ENCODE measurements at places on chromosomes 7 and 10.

GRCh38 chr10:97715259-97715874, 1.8 kb downstream of the MARVELD1 start:
- no peak for DNase-seq

- no peak for DNase-seq
Measured at GRCh38 chr10:89055159-89055558, 64.6 kb downstream of the FAS start.

GRCh38 chr10:21637795-21638194, 103.8 kb downstream of the MLLT10 start:
- no peak for DNase-seq

DNA sequence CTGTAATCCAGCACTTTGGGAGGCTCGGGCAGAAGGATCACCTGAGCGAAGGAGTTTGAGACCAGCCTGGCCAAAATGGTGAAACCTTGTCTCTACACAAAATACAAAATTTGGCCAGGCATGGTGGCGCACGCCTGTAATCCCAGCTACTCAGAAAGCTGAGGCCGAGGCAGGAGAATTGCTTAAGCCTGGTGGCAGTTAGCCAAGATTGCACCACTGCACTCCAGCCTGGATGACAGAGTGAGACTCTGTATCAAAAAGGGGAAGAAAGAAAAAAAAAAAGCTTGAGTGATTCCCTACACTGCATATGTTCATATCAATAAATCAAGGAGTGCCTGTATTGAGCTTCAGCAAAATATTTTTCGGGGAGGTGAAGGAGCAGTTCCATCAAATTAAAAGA, 45.8 kb upstream of the SRRM3 start:
- DNase-seq = peak; percentile 93

GRCh38 chr7:155227788-155228458, 69.8 kb upstream of the INSIG1 start:
- DNase-seq = no peak

DNA sequence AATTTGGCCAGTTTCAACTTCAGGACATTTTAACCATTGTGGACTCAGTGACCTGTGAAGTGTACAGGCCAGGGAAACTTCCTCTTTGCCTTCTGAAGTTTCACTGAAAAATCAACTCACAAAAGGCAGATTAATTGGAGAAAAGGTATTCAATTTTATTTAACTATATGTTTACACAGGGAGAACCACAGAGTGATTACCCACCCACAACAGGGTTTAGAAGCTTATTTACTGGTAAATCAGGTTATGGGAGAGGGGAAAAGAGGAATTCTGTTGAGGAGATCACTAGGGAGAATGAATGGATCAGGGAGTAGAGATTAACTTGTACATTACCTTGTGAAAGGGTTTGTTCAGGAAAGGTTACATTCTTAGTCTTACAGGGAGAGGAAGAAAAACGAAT, 1.7 kb upstream of the AKR1D1 start:
- no peak for DNase-seq

- no peak for DNase-seq
Measured at GRCh38 chr7:130279906-130280305, 13.1 kb upstream of the CPA4 start.

- no peak for DNase-seq
Measured at GRCh38 chr7:140623980-140624379, 16.6 kb downstream of the DENND2A start.

DNA sequence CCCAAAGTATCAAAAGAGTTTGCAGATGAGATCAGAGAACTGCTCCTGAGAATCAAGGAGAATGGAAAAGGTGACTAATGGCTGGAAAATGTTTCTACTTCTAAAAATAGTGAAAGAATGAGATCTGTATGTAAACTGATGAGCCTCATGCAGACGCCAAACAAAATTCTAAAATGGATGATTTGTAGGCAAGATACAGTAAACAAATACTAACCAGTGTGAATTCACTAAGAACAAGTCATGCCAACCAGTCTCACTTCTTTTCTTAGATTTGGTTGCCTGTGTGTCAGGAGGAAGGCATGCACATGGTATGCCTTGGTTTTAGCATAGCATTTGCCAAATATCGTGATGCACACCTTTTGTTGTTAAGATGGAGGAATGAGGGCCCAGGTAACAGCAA, 94.9 kb upstream of the PIK3CG start:
- no peak for DNase-seq

DNA sequence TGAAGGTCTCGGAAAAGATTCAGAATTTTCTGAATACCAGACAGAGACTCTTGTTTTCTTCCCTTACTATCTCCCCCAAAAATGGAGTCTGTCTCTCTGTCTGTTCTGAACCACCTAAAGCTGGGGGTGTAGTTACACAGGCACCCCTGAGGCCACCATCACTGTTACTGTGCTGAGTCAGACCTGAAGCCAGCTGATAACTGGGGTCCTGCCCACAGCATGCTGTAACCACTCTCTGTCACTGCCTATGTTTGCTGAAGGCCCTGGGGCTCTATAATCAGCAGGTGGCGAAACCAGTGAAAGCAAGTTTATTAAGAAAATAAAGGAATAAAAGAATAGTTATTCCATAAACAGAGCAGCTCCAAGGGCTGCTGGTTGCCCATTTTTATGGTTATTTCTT, 575.2 kb upstream of the POT1 start:
- no peak for DNase-seq

DNA sequence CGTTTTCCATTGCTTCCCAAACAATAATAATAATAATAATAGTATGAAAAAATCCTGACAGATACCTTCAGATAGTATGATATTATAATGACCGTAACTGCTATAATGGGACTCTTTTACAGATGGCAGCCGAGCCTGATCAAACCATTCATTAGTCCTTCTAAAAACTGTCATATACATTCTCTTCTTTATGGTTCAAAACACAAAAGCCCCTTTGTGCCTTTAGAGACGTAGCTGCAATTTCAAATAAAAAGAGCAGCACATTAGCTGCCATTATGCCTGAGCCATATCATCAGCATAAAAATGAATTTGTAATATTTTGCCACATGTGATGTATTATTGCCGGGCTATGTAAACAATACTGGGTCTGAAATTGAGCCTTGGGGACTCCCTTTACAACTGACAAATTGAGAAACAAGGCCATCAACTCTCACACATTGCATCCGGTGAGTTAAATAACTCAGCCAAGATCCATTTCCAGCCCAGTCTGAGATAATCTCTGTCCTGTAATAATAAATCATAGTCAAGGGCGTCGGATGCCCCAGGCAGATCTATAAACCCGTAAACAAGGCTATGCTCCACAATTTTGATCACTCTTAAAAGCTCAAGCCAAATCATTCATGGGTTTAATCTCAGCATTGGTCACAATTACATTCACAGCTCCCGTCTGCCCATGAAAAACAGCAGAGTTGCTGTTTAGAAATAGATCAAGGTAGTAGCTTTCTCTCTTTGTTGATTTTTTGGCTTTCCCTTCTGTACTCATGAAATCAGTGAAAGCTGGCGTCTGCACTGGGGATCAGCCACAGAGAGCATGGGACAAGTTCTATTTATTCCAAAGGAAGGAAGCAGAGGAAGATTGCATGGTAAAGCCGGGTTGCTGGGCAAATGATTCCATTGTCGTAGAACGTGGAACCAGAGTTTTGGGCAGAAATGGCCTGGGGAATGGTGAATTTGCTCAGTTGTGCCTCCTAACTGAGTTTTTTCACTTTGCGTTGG, 150.1 kb upstream of the BMPER start:
- DNase-seq = no peak

DNA sequence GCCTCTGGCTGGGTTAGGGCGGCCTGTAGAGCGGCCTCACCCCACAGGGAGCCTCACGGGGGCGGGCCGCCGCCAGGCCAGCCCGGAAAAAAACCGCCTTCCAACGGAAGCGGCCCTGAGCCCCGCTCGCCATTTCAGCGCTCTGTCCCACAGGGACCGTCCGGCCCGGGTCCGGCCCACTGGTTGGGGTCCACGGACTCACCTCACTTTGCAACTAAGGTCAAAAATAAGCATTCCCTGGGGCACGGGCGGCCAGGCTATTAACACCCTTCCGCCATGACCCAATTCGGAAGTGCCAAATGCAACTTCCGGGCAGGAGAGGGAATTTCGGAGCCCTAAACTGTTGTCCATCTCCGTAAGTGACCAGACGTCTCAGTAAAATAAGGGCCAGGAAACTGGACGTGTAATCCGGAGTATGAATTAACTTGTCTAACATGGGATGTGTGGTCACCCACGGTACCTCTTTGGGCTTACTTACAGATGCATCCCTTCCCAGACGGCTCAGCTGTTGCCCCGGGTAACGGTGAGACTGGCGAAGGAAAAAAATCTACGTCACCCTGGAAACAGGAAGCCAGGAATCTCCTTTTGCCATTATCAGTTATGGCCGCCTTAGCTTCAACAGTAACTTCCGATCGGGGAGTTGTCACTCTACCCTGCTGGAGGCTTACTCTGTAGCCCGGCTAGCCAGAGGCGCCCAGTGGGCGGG, at the start of gene BBIP1:
Gene BBIP1, minus strand, starts transcription at position 538 of the 706 bp plus-strand sequence. CDS start 1,023 bp downstream, outside the sequence.
- peak; percentile 100 for DNase-seq

GRCh38 chr10:85900061-85900460, 466.5 kb downstream of the GRID1 start:
- DNase-seq = no peak

DNA sequence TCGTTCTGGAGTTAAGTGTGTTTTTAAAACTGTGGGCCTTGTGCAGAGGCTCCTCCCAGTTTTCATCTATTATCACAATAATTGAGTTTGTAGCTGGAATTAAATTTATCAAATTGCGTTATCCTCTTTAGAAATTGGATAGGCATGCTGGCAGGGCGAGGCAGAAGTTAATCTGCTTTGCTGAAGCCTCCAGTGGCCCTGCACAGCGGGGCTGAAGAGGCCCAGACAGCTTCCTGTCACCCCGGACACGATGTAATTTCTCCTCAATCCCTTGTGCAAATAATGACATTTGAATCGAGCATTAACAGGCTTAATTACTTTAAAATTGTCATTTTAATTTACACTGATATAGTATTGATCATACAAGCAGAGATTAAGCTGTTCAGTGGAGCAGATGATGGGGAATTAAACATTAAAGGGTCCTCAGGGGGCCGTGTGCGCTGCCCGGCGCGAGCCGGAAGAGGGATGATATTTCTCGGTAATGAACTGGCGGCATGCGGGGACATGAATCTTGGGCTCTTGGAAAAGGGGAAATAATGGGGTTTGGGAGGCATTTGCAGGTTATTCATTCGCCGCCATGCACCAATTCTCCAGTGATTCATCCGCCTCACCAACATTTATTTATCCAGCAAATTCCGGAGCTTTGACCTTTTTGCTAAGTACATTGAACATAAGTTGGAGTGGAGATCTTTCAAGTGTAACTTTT, 118.5 kb downstream of the NKX6-2 start:
- no peak for DNase-seq

DNA sequence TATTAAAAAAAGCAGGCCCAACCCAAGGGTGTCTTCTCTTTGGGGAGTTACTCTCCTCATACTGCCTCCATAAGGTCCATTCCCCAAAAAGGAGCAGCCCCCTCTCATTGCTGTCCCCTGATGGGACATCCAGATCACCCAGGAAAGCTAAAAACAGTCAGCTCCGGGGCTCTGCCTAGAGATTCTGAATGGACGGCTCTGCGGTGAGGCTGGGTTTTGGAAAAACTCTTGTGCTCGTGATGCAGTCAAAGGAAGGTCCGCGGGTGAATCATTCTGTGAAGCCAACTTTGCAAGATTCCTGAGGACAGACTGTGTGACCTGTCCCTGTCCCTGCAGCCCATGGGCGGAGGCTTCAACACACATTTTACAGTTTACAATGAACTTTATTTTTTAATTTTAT, 351.5 kb downstream of the TYW1 start:
- no peak for DNase-seq

DNA sequence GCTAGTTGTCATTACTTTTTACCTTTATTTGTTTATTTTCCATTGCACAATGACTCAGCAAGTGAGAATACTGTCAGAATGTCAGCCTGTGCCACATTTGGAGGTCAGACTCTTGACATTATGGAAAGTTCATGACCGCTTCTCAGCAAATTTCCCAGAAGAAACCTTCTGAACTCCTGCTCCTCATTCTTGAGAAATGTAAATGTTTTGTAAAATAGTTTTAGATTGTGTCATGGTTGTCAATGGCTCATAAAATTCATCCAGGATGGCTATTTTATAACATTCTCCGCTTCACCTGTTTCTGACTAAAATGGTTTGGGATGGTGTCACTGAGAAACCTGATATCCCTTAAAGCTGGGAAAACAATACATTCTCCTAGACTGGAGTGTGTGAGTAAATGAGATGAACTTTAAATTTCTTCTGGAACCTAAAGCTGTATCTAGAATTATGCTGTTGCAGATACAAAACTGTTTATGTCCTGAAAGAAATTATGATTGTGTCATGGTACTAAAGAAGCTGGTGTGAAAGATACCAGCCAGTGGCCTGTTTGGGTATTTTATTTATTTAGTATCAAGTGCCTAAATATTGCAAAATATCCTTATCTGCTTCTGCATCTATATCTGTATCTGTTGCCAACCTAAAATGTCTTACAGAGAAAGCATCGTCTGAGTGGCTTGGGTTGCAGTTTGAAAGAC, 671.7 kb downstream of the GATA3 start:
- no peak for DNase-seq

DNA sequence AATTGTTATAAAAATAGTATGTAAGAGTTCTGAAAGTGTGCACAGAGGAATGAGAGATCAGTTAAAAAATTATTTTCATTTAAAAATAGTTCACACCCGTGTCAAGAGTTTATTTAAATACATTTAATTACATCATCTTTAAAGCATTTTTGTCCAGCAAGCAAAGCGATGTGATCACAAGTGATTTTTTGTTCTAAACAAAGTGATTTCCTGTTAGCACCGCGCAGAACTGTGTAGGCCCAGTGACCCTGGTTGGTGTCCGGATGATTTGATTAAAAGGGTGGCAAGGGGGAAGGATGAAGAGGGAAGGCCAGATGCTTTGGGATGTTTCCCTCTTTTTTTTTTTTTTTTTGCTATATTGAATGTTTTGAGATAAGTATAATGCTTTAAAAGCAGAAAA, 227.8 kb upstream of the PITRM1 start:
- DNase-seq = no peak

DNA sequence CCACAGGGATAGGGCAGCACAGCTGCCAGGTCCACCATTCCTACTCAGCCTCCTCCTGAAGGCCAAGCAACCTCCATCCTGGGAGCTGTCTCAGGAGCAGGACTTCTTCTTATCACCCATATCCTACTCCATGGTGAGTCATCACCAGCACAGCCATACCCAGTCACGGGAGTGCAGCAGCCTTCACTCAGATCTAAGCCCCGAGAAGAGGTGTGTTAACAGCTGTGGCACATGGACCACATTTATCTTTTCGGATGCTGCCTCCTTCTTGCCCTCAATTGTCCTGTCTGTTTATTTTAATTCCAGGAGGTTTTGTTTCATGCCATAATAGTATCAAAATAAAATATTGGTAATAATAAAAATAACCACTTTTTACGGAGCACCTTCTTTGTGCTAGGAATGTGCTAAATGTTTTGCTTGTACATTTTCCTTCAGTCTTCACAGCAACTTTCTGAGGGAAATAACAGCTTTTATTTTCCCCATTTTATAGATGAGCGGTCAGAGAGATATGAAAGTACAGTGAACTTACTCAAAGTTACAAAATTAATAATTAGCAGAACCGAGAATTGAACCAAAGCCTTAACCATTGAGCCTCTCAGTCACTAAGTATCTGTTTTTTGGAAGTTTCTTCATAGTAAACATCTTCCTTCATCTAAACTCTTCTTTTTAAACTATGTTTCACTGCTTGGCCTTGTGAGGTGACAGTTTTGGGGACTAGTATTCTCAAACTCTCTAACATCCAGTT, 2.5 kb upstream of the KEL start:
- peak; percentile 22 for DNase-seq

- DNase-seq = no peak
Measured at GRCh38 chr7:36430881-36431280, 41.2 kb downstream of the ANLN start.

GRCh38 chr10:118730756-118731456, 23.9 kb downstream of the CACUL1 start:
- no peak for DNase-seq

- no peak for DNase-seq
Measured at GRCh38 chr7:42483886-42484285, 246.9 kb upstream of the GLI3 start.
